Ascending aorta (tissue), 2 donors: ENCODE measurements at places on chromosomes 3 and 15.

GRCh38 chr3:108804437-108804836 is 18.1 kb upstream of the TRAT1 start:
- no peak for DNase-seq

- no peak for DNase-seq
These were observed 100.7 kb downstream of the ASB7 start for GRCh38 chr15:100703032-100703578.

- DNase-seq: no peak
These were observed 28.6 kb upstream of the TGFBR2 start for GRCh38 chr3:30577788-30578187.

DNA sequence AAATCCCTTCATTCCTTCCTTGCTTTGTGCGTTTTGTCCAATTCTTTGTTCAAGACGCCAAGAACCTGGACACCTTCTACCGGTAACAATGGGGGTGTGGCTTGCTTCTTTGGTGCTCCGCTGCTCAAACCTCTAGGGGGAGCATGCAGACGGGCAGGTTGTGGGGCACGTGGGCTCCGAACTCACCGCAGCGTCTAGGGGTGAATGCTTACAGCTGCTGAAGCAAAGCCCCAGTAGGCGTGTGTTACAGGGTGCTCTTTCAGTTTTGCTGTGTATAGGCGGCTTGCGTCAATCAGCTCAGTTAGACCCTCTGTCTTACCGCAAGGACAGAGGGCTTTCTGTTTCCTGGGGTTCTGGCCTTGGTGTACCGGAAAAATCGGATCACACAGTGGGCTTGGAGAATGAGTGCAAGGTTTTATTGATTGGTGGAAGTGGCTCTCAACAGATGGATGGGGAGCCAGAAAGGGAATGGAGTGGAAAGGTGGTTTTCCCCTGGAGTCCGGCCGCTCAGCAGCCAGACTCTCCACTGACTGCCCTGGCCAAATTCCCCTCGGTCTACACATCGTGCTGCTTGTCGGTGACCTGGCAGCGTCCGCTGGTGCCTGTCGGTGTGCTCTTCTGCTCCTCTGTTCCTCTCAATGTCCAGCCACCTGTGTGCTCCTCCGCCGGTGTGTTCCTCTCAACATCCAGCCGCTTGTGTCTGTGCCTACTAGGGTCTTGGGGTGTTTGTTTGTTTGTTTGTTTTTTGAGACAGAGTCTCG is 1.2 kb upstream of the LRRC34 start:
- DNase-seq: peak; percentile 65

DNA sequence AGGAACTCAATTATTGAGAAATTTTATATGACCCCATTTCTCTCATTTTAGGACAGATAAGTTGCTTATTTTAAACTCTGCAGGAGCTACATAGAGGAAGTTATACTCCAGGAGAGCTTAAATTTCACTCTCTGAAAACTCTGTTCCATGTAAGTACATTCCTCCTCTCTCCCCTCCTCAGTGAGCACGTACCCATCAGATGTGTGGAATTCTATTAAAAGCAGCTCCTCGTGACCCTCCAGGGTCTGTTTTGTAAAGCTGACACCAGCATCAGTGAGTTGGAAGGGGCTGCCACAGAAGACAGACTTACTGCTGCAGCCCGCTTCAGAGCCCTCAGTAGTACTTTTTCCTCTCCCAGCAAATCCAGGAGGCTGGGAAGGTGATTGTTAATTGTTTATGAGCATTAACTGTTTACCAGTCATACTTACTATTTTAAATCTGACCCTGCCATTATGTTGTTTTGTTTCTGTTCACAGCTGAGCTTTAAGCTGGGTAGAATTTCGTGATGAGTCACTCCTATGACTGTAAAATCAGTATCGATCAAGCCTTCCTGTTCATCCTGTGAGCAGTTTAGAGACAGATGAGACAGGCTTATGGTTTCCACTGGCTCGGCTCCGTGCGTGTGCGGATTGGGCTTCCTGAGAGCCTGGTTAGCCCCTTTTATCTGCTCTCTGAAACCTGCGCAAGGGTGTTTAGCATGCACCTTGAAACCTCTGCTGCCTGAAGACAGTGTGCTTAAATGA is 20.4 kb downstream of the IGF1R start:
- no peak for DNase-seq

DNA sequence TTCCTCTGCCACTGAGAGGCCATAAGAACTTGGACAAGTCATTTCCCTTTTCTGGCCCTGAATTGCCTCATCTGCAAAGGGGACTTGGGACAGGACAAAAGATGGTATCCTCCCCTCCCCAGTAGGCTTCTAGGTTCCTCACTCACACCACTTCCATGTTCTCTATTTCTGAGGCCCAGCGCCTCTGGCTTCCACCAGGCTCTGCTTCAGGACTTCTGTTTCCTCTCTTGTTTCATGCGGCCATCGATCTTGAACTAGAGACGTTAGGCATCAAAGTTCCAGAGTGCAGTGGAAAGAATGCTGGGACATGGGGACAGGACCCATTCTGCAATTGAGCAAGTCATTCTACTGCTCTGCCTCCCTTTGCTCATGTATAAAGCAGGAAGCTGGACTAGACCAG is 1.7 kb downstream of the TM4SF4 start:
- no peak for DNase-seq

- DNase-seq: no peak
These were observed 2.2 kb upstream of the MUSTN1 start for GRCh38 chr3:52836986-52837385.

GRCh38 chr3:156795890-156796481 is 30.2 kb upstream of the LEKR1 start:
- DNase-seq: no peak

DNA sequence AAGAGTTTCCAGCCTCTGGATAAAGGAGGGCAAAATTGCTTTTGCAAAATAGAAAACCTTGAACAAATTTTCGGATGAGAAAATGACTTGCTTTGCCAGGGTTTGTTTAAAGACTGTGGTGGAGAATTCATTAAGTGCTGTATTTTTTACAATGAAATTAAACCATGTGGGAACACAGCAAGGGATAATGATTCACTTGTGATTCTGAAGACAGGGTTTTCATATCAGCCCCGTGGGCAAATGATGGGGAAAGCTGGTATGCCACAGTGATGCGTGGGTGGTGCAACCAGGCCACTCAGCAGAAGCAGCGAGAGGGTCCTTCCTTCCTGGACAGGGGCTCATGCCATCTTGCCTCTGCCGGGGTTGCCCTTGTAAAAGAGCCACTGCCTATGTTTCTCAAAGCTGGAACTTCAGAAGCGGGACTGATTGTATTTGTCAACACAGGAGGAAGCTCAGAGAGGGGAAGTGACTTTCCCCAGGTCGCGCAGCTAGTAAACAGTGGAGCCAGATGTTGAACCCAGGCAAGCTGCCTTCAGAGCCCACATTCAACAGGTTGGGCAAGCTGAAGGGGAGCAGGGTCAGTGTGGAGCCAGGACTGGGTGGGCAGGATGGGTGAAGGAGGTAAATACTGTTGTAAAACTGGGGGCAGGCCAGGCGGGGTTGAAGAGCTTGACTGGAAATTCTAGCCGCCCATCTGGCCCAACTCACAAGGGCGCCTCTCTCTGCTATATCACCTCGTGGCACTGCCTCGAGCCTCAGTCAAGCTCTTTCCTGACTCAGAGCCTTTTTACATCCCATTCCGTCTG is 79.1 kb downstream of the TOP2B start:
- DNase-seq: no peak

GRCh38 chr3:31791090-31791430 is 190.0 kb downstream of the OSBPL10 start:
- DNase-seq: no peak

DNA sequence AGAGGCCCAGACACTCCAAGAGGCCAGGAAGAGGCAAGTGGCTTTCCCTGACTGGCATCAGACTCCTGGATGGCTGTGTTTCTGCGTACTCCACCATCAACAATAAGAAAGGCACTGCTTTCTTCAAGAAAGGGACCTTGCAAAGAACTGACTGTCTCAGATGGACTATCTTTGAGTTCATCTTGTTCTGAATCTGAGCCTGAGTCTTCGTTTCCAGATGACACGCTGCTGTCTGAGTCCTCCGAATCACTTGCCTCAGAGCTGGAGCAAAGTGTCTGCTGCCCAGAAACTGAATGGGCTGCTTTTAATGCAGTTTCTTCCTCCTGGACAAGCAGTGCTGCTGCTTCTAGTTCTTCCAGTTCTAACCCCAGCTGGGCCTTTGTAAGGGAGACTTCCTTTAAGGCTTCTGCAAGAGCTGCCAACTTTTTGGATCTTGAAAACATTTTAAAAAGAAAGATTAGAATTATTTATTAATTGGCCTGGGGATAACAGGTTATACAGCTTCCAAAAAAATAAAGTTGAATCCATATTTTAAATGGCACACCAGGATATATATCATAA is 97.8 kb downstream of the SHQ1 start:
- DNase-seq: no peak

- no peak for DNase-seq
These were observed 69.6 kb downstream of the APBA2 start for GRCh38 chr15:28955160-28955992.

DNA sequence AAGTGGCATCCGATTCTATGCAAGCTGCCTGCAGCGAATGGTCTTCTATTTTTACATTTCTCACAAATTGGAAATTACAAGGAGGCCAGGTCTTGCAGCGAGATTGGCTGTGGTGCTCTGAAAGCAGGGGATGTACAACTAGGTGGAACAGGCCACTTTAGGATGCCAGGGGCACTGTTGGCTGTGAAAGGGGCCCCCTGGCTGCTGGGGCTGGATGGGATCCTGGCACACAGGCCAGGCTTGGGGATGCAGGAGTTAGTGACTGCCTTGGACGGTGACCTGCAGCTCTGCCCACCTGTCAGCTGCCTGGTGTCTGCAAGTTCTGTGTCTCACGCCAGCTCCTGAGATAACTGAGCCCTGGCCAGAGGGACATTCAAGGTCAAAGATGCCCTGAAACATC is 4.6 kb downstream of the SLC6A1 start:
- DNase-seq: no peak

GRCh38 chr3:158909870-158910269 is 108.0 kb downstream of the MFSD1 start:
- DNase-seq: no peak

DNA sequence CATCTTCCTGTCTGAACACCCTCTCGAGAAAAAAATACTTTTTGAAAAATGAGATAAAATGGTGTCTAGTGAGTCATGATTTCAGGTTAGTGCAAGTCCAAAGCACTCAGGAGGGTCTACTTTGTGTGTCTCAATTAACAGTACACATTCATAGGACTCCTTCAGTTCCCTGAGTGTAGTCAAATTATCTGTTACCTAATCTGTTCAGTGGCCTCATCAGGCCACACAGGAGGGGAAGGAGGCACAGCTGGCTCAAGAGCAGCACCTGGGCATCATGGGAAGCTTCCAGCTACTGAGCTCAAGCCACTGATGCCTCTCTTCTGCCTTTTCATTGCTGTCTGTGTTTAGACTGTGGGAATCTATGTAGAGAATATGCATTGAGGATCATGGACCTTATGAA is 341.4 kb upstream of the SGO1 start:
- no peak for DNase-seq

DNA sequence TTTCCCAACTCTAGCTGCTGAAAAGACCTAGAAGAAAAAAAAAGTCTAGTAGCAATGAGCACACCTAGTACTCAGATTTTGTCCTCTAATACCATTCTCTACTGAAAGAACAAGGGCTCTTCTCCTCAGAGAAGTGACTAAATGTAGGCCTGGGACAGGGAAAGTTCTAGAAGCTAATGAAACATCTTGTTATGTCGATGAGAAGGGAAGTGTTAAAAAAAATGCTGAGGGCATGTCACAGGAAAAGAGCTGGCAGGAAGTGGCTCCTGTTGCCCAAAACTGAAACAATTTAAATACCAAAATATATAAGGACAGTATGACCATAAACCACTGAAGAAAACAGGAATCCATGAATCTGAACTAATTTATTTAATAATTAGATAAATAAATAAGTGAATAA is 581.4 kb upstream of the TBL1XR1 start:
- no peak for DNase-seq

DNA sequence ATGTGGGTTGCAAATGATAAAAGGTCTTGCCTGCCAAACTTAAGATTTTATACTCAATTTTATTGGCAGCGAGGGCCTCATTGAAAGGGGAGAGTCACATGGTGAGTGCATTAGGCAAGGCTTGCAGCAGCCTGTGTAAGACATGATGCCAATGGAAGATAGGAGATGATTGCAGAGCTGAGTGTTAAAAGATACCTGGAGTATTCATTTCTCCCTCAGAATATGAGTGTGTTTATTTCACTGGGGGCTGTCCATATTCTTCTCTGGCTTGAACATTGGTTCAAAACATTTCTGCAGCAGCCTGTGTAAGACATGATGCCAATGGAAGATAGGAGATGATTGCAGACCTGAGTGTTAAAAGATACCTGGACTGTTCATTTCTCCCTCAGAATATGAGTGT is 165.2 kb upstream of the NUDT16 start:
- DNase-seq: no peak

DNA sequence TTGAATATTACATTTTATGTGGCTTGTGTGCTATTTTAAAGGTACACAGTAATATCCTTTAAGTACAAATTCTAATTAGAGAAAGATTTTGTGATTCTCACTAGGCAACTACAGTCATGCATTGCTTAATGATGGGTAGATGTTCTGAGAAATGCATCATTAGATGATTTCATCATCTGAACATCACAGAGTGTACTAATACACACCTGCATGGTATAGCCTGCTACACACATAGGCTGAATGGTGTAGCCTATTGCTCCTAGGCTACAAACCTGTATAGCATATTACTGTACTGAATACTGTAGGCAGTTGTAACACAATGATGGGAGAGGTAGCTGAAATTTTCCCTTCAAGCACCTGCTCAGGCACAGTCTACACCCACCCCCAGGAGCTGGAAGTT is 217.4 kb upstream of the EOMES start:
- DNase-seq: no peak

DNA sequence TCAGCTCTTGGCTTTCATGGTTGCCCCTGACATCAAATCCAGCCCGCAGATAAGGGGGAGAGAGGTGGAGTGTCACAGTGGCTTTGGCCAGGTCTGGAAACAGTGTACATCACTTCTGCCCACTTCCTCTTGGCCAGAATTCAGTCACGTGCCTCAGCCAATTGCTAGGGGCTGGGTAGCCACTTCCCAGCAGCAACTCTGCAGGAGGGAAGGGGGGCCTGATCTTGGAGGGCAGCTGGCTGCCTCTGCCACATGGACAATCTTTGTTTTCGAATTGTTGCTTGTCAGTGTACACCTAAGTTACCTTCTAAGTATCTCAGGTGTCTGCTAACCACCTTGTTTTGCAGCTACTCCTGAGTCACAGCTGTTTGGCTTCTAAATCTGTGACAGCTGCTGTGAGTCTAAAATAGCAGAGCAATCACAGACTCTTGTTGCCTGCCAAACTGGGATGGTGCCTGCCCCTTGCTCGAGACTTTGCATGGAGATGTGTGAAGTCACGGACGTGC is 41.0 kb upstream of the LIMD1 start:
- DNase-seq: no peak
